Activated T-helper 17 cell treated with anti-CD3 and anti-CD28 coated beads, Interleukin-2, amount 50 U/mL, for 72 hours (primary cell): ENCODE measurements at places on chromosomes 3 and 15. TPM values are rescaled to one million over a fixed set of nuclear protein-coding genes. Genes with fewer than 3 reads are reported as not detected.

GRCh38 chr15:83783227-83783626 is 129.3 kb downstream of the ADAMTSL3 start:
- ATAC-seq = no peak

GRCh38 chr3:159147813-159148212 is 346.0 kb downstream of the MFSD1 start:
- ATAC-seq = no peak

DNA sequence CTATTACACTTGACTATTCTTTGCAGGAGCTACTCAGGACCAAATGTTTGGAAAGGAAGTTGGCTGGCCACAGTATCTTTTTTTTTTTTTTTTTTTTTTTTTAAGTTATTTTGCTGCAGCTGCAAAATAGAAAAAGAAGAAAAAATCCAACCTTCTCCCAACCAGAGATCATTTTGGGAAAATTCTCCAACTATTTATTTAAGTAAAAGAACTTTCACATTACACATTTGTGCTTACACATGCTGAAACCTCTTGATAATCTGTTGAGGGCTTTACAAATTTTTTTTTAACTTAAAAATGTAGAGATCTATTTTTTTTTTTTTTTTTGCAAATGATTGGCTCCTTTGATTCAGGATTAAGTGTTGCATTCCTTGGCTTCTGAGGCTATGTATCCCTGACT is 148.0 kb downstream of the POLR2M start:
- no peak for ATAC-seq

DNA sequence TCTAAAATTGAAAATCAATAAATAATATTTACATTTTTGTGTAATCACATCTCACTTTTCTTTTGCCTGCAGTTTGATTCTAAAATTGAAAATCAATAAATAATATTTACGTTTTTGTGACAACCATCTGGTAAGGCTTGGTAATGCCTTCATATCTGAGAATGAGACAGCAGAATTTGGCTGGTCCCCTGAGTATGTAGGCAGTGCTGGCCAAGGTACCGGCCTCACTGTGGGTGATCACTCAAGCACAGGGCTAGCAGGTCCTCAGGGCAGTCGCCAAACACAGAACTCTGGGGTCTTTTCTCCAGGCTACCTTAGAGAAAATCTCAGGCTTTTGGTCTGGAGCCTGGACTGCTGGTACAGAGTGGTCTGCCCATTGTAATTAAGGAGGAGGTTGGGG is 26.2 kb downstream of the RTP3 start:
- ATAC-seq = no peak

- no peak for ATAC-seq
These were observed 68.9 kb upstream of the WNT5A start for GRCh38 chr3:55555873-55556618.

DNA sequence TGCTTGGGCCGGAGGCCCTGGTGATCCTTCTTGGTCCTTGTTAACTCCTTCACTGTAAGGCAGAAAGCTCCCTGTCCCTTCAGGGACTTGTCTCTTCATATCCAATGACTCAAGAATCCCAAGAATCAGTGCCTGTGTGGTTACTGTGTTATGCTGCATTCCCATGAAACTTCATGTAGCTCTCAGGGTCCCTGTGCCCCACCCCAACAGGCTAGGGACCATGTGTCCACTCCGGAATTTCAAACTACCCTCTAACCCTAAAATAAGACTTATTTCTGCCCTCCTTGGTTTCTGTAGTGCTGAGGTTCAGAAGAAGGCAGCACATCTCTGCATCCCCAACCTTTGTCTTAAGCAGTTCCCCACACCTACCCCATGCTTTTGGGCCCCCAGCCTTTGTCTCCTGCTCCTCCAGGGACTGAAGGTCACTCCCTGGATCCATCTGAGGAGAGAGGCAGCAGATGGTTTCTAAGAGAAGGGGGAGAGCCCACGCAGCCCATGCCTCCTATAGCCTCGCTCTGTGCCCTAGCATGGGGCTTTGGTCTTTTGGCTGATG is 531 bp upstream of the MAP1A start:
- no peak for ATAC-seq

- no peak for ATAC-seq
These were observed 4.3 kb downstream of the SNTN start for GRCh38 chr3:63656786-63657185.

Gene RRP9
- 21.5 TPM for total RNA-seq

Gene GATA2
- 0.17 TPM for total RNA-seq
